GM10248 (cell line): ENCODE measurements at places on chromosomes 5 and 9.
A peak's percentile ranks its signal among the peaks of the same experiment; 100 is the strongest.

GRCh38 chr5:54595721-54596120 lies 78.2 kb downstream of the SNX18 start:
- DNase-seq, result no peak

- no peak for DNase-seq
Measured at GRCh38 chr9:115952430-115953292, 200.9 kb upstream of the PAPPA start.

DNA sequence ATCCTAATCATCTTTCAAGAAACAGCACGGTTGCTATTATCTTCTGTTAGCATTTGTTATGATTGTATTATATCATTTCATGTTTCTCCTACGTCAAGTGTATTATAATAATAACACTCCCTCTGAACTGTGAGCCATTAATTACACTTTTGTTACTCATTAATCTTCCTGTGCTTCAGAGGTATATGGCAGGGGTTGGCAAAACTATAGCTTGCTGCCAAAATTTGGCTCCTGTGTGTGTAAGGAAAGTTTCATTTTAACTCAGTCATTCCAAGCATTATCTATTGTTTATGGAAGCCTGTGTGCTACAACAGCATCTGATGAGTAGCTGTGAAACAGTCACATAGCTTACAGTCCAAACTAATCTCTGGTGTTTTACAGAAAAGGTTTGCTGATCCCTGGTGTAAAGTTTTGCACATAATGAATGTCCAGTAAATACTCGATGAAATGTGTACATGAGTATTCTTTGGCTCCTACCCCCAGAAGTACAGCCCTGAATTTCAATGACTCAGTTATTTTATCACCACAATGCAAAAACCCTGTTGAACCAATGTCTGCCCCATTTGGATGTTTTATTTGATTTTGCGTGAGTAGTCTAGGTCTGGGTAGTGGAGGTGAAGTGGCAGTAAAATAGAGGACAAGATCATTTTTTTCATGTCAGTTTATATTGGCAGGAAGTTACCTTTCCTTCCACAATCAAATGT lies 648.2 kb downstream of the MAT2B start:
- DNase-seq, result no peak

DNA sequence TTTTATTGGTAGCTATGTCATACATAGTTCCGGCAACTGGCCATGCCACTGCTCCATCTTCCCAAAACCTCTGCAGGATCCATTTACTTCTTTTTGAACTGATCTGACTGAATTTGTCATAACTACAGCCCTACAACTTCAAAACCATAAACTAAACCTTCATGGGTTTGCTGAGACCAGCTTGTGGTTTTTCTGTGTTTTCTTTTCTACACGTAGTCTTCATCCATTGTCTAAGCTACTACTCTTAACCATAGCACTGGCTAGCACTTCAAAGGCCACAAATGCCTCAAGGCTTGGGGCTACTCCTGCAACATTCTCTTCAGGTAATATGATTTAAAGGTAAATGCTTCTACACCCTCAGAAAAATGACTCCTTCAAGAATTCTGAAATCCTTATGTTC lies 9.0 kb upstream of the KIF2A start:
- no peak for DNase-seq

- no peak for DNase-seq
Measured at GRCh38 chr5:7576023-7576715, 180.2 kb downstream of the ADCY2 start.

- no peak for DNase-seq
Measured at GRCh38 chr5:45796959-45797553, 100.9 kb upstream of the HCN1 start.

GRCh38 chr5:115661101-115661500 lies 35.3 kb upstream of the TMED7 start:
- no peak for DNase-seq

- DNase-seq, result no peak
Measured at GRCh38 chr5:2904956-2905355, 153.5 kb upstream of the IRX2 start.

DNA sequence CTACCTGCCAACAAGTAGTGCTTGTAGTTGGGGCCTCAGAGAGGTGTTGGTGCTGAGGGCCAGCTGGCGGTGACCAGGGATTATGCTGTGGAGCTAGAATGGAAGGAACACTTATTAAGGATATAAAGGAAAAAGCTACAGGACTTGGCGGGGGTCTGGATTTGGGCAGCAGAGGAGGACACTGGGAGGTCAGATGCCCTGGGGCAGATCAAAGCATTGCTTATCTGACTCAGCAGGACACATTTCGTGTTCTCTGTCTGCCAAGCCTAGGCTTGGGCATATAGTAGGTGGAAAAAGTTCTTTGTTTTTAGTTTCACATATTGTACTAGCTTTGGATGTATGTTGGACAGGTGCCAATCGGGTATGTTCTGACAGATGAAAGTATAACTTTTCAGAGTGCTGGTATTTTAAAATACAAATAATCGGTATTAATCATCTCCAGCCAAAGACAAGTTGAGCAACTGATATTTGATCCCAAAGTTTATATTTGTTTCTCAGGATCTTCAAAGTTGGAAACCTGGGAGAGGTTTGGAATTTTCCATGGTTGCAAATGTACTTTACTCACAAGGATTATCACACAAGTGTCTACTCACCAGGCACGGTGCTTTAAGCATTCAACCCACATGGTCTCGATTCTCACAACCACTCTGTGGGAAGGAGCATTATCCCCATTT lies 69.4 kb downstream of the IQGAP2 start:
- DNase-seq, result no peak

DNA sequence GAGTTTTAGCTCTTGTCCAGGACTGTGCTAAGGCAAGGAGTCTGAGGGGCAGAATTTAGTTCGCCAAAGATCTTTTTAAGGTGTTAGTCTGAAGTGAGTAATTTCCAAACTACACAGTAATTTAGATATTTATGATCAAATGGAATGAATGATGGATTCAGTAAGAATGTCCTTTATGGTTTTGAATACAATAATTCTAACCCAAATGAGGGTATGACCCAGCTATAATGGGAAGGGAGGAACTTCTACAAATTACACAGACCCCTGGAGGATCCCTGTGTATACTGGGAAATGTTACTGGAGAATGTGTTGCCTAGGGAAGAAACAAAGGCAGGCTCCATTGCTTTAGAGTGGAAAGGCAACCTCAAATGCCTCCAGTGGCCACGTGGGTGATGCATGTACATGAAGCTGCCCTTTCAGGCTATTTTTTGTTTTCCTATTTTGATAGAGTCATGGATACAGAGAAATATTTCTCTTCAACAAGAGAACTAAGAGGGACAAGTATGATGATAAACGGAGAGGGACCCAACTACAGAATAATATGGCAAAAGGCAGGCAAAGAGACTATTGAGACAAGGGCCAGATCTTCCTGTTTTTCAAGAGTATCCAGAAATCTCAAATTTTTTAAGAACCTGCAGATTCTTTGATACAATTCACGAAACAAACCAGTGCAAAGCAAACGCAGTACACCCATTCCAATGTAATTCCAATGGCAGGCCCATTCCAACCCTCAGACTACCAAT lies 25.4 kb downstream of the SLC1A3 start:
- no peak for DNase-seq

DNA sequence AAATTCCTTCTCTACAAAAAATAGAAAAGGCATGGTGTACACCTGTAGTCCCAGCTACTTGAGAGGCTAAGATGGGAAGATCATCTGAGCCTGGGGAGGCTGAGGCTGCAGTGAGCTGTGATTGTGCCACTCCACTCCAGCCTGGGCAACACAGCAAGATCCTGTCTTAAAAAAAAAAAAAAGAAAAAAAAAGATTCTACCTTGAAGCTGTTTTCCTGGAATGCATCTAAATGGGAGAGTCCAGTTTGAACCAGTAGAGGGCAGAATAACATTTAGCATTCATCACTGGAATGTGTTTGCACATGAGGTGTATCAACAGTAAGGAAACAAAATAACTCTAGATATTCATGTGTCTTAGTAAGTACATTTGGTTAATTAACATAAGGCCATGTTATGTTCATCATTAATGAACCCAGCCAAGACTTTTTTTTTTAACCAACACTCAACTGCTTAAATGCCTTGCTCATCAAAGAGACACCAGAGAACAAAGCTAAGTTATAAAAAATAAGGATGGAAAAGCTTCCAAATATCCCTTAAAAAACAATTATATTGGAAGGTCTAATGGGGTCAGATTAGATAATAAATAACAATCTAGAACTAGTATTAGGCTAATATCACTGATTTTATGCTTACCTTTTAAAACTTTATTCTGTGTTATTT lies 16.1 kb downstream of the IFNE start:
- peak; percentile 54 for DNase-seq

DNA sequence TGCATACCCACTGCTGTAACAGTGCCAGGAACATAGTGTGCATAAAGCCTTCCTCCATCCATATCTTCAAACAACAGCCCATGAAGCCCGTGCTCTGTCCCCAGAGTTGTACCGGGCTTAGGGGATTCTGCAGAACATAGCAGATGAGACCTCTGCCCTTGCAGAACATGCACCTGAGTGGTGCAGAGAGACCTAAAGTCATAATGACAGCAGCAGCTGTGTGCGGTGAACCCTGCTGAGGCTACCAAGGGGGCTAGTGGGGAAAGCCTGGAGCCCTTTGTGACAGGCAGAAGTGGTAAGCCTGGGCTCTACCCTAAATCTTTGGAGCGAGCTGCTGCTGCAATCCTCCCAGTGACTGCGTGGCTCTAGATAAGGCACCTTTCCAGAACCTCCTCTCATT lies 32.2 kb upstream of the BRD3 start:
- no peak for DNase-seq

- DNase-seq, result no peak
Measured at GRCh38 chr5:172805736-172806255, 28.3 kb upstream of the ERGIC1 start.
